NCI-H2081 treated with DMSO at 0.1 percent for 48 hours (cell line): ENCODE measurements at places on chromosomes 2 and 18.

DNA sequence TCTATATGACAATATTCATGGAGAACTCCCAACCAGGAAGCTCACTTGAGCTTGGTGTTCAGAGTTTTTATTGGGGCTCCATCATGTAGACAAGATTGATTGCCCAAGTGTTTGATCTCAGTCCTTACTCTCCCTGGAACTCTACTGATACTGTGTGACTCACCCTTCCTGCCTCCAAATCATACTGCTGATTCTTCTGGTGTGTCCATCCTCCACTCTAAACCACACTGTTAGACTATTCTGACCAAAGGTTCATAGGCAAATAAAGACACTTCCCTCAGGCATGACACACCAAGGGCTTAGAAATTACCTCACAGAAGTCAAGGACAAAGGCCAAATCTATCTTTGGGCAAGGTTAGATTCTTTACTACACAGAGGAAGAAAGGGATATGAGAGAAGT is 107.9 kb upstream of the CDH20 start:
- DNase-seq: no peak

GRCh38 chr2:22807872-22808271 is 577.1 kb upstream of the KLHL29 start:
- no peak for DNase-seq

- no peak for DNase-seq
These were observed 18.9 kb downstream of the TWIST2 start for GRCh38 chr2:238866656-238867277.

- no peak for DNase-seq
These were observed 137.2 kb upstream of the KLHL14 start for GRCh38 chr18:32909798-32910561.

DNA sequence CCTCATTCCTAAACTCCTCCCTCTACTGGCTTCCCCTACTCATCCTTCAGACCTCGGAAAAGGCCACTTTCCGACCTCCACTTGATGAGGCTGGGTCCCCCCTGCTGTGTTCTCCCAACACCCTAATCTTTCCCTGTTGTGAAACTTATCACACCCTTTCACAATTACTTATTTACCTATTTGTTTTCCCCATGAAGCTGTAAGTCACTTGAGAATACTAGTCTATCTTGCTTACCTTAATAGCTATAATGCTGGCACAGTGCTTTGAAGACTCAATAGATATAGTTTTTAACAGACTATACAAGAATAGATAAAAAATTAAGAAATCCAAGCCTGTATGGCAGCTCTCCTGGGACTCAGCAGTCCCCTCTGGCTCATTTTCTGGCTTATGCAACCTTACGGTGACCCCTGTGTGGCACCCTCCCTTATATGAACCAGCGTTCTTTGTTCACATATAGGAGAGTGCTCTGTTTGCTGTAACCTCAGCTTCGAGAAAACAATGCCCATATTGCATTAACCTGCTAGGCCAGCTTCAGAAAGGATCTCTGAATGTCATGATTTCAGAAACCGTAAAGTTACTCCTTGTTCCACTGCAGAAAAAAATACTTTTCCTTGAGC is 220.4 kb upstream of the PKDCC start:
- no peak for DNase-seq

GRCh38 chr2:121527009-121527682 is 3.5 kb upstream of the RNU4ATAC start:
- DNase-seq: no peak
